COLO829 (cell line): ENCODE measurements at places on chromosomes 1 and 21.

DNA sequence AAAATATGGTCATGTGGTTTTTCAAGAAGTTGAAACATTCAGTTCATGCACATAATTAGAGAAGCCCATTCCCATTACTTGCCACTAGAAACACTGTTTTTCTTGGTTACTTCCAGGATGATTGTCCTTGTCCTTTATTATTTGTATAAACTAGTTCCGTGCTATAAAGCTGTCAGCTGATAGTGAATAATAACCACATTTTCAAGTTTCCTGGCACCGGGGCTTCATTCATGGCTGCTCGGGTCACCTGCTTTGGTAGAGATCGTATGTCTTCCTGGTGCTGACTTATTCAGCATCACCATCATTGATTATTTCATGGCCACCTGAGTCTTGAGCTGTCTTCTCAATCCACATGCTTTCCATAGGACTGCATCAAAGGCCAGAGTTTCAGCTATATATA is 62.9 kb upstream of the ZNF326 start:
- no peak for DNase-seq

GRCh38 chr1:177077734-177078499 is 86.6 kb downstream of the ASTN1 start:
- DNase-seq: no peak

- no peak for DNase-seq
Observed at GRCh38 chr1:113219377-113219776, 146.4 kb downstream of the LRIG2 start.

DNA sequence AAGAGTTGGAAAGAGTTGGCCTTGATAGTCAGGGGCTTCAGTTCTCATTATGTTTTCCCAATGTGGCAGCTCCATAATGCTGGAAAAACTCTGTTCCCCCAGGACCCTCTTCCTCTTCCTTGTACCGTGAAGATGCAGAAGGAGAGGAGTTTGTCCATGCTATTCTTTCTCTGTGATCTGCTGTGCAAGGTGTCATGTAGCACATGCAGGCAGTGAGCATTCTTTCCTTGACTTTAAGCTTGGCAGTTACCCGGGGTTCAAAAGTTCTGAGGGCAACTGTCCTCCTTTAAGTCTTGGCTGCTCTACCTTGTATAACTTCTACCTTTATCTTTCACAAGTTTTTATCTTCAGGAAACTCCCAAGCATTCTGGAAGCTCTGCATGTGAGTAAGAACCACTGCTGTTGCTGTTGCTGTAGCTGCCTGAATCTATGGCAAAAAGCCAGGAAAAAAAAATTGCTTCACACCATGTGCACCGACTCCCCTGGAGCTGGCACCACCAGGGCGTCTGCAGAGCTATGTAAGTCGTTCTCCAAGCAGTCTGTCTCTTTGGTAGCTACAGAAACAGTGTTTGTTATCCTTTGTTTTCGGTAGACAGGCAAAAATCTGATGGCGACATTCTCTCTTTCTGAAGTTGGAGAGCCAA is 42.7 kb upstream of the SLC16A1 start:
- no peak for DNase-seq

DNA sequence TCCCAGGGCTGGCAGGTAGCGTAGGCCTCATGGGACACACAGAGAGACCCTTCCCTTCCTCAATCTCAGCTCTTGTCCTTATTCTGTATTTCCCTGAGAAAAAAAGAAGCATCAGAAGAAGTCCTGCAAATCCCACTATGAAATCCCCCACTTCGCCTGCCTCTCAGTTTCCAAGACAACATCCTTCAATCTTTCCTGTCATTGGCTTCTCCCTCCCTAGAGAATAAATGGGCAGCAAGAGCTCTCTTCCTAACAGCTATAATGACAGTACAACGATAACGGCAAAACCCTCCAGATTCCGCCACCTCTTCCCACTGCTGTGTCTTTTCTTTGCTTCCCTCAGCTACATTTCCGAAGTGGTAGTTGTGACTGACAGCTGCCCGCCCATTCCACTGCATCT is 41.6 kb upstream of the NTPCR start:
- DNase-seq: no peak

- DNase-seq: no peak
Observed at GRCh38 chr21:36806103-36806502, 107.2 kb downstream of the SIM2 start.

DNA sequence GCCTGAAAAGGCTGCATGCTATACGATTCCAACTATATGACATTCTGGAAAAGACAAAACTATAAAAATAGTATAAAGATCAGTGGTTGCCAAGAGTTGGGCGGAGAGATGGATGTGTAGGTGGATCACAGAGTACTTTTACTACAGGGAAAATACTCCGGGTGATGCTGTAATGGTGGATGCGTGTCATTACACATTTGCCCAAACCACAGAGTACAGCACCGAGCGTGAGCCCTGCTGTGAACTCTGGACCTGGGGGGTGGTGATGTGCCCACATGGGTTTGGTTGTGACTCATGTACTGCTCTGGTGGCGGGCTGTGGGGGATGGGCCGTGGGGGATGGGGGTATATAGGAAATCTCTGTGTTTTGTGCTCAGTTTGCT is 162.7 kb upstream of the COL6A1 start:
- DNase-seq: no peak

DNA sequence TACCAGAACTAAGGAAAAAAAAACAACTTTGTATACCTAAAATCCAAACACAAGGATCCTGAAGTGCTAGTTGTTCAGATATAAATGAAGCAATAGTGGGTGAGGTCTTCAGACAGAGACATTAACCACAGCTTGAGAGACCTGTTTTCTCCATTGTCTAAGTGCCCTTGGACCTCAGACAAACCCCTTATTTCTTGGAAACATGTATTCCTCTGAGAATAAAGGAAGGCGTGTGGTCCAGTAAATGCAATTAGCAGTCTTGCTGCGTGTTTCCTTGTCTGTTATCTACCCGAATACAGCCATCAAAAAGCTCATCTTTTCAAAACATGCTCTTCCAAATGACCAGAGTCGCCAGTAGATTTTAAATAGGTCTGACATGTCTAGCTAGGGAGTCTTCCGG is 291.1 kb upstream of the NFIA start:
- DNase-seq: no peak

DNA sequence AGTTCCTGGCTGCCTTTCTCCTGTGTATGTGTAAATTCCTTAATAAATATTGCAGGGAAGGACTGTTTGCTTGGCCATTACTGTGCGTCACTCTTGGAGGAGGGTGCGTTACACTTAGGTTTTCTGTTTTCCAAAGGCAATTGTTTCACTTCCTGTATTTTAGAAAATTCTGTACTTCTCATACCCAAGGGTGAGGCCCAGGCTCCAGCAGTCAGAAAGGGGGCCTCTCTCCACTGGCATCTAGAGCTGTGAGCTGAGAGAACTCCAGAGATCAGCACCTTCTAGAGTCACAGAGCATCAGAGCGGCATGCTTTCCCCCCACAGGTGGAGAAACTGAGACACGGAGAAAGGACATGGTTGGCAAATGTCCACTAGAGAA is 27.0 kb upstream of the ZFP69B start:
- DNase-seq: no peak

GRCh38 chr1:100452641-100453040 is 85.3 kb upstream of the GPR88 start:
- DNase-seq: no peak

GRCh38 chr1:173601588-173601987 is 1.3 kb downstream of the SLC9C2 start:
- DNase-seq: no peak

DNA sequence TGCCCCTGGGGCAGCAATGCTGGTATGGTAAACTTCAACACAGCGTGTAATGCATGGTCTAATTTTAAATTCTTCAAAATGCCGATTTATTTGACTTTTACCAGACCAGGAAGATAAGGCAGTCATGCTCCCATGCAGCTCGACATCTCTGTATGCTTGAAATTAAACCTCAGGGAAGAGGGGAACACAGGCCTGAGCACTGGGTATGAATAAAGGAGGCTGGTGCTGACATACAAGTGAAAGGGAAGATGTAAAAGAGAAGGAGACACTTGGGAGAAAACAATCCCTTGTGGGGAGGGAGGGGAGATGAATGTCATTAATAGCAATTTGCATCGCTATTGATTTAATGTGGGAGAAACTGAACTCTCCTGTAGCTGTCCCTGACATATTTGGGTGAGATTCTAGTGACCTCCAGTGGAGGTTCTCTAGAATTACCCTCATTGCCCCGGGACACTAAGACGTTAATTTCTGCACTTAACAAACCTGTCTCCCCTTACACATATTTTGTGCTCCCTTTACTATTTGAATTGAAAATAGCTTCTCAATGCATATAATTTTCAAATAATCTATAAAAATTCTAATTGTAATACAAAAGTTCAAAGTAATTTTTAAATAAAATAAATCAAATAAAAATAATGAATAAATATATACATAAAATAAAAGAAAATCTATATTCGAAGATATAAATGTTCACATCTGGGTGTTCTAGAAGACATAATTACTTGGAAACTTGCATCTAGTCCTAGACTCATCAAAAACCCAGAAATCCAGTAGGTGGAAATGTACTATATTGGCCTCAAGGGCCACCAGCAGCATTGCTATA is 283.1 kb downstream of the LMX1A start:
- DNase-seq: peak; percentile 71

- DNase-seq: no peak
Observed at GRCh38 chr21:17758683-17759082, 60.5 kb downstream of the C21orf91 start.

- DNase-seq: no peak
Observed at GRCh38 chr1:106061586-106062495, 994.6 kb upstream of the PRMT6 start.

DNA sequence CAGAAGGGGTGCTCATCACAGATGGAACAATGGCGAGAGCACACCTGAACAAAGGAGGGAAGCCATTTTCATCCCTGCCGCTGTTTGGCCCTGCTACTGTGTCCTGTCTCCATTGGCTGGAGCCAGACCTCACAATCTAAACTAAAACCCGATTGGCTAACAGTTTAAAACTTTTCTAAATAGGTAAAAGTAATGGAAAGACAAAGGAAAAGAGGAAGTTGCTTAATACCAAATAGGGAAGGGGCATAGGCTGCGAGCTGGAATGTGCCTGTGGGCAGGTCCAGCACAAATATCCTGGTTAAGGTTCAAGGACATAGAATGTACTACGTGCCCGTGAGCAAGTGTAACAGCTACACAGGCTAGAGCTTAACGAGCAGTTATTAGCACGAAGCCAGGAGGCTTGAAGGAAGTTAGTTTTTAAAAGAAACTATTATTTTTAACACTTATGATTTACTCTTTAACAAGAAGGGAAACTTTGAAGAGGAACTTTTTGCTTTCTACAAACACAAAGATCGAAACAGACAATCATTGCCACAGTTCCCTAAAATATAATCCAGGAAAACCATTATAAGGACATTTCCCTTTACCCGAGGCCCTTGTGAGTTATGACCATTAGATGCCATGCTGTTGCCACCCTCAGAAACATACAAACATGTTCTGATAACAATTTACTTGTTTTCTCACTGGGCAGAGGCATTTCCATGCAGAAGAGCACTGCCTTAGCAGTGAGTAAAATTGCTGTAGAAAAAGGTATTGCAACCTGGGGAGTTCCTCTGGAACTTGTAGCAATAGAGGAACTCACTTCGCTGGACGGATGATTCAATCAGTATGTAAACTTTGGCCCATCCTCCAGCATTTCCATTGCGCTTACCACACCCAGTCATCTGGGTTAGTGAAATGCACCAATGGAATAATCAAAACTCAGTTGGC is 4.8 kb upstream of the PTTG1IP start:
- DNase-seq: no peak

- peak; percentile 33 for DNase-seq
Observed at GRCh38 chr1:162256287-162256686, 120.4 kb downstream of the SPATA46 start.

- peak; percentile 41 for DNase-seq
Observed at GRCh38 chr1:218778257-218779126, 395.2 kb upstream of the LYPLAL1 start.

DNA sequence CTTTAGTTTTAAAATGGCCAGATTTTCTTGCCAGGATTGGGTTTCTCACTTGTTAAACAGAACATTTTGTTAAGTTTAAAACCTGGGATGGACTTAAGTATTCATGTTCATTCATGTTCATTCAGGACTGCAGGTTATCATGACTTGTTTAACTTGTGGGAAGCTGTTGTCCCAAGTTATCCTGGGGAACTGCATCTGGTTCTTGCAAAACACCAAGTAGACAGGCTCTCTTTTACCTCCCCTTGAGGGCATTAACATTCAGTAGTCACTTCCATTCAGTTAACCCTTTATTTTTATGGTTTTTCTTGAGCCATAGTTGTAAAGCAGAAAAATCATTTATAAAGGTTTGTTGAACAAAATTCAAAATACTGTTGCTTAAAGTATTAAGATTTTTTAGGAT is 8.1 kb downstream of the SOD1 start:
- no peak for DNase-seq

DNA sequence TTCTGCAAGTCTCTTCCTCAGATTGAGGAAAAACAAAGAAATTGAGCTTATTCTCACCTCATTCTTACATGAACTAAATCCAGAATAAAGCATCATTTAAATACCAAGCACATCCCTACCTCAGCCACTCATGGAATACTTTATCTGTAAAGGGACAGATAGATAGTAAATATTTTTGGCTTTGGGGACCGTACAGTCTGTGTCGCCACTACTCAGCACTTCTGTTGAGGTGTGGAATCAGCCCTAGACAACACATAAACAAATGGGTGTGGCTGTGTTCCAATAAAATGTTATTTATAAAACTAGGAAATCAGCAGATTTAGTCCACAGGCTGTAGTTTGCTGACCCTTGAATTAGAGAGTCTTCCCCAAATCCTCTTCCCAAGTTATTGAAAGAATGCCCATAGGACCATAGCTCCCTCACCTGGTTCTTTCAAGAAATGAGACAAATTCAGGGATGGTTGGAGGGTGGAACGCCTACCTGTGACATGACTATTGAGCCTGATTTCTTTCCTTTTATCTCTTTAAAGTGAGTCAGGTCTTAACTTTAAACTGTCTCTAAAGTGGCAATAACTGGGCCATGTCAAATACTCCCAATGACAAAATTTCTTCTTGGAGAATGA is 878.5 kb downstream of the USP25 start:
- no peak for DNase-seq

GRCh38 chr1:171753685-171754352 is 12.0 kb upstream of the VAMP4 start:
- DNase-seq: no peak

- DNase-seq: no peak
Observed at GRCh38 chr1:8155528-8156186, 129.5 kb upstream of the ERRFI1 start.

GRCh38 chr1:15244813-15245212 is 2.2 kb upstream of the FHAD1 start:
- DNase-seq: no peak

GRCh38 chr1:103489935-103490334 is 35.6 kb upstream of the RNPC3 start:
- no peak for DNase-seq
